ENCODE measurements at places on chromosomes 1 and 21.

GRCh38 chr1:219576931-219577730, 35.8 kb downstream of the ZC3H11B start:
- no peak for DNase-seq

GRCh38 chr1:87791931-87792740, 463.5 kb downstream of the LMO4 start:
- no peak for DNase-seq

- DNase-seq, result no peak
Observed at GRCh38 chr1:77283701-77284425, 2.0 kb downstream of the AK5 start.

DNA sequence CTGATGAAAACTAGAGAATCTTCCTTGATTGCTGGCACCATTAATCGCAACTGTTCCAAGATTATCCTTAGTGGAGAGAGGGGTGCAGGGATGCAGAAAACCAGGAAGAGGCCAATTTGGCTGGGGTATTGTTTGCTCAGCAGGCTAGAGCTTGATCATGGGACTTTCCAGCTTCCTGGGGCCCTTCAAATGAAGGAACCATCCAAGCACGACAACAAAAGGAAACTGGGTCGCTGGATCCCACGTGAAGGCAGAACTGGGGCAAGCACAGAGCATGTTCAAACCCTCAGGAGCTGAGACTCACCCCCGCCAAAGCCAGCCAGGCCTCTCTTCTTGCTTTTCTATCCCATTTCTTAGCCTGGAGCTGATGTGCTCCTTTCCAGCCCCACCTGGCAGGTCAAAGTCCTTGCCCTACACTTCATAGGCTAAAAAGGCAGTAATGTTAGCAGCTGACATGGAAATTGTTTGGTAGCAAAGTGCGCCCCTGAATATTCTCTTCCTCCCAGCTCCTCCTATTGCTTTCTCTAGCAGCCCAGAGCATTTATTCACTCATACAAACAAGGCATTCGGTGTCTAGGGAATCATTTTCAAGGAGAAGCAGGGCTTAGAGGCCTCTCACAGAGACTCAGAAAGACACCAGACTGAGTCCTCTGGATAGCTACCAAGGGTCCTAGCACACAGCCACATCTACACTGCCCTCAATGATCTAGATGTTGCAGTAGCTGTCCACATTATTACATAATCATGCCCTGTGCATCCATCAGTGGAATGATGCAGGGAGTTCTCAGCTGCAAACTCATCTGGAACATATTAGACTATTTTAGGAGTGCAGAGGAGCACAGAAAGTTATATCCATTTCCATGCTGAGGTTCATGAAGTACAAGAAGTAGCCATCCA, 11.5 kb downstream of the KCNA2 start:
- DNase-seq, result no peak

DNA sequence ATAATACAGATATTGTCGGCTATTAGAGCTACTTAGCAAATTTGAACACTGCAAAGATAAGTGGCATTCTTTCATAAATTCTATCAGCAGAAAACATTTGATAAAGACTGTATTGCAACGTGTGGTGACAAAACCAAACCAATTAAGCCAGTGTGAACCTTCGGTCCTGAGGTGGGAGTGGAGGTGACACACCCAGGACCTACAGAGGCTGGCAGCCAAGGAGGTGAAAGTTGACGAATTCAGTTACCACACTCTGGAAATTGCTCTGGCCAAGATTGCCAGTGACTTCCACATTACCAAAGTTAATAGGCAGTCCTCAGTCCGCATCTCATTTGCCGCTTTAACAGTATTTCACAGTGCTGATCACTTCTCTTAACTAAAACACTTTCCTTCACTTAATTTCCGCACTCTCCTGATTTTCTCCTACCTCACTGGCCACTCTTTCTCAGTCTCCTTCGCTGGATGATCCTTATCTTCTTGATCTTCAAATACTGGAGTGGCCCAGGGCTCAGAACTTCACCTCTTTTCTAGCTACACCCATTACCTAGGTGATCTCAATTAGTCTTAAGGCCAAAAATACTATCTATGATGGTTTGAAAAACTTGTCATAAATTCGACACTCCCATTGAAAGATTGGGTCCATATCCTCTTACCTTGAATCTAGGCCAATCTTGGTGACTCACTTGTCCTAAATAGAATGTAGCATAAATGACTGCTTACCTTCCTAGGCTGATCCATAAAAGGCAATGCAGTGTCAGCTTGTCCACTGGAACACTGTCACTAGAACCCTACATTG, 5.1 kb upstream of the CDC42BPA start:
- no peak for DNase-seq

DNA sequence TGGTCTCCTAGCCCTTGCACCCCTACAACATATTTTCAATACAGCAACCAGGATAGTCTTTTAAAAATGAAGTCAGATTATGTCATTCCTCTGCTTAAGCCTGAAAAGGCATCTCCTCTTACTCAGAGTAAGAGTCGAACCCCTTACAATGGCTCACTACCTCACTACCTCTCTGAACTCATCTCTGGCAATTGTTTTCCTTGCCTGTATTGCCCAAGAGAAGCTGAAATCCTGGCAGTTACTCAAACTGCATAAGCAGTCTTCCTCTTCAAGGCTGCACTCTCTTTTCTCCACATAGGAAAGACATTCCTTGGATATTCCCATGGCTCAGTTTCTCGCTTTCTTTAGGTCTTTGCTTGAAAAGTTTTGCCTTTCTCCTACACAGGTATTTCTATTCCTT, 22.7 kb downstream of the CLDN8 start:
- DNase-seq, result no peak

DNA sequence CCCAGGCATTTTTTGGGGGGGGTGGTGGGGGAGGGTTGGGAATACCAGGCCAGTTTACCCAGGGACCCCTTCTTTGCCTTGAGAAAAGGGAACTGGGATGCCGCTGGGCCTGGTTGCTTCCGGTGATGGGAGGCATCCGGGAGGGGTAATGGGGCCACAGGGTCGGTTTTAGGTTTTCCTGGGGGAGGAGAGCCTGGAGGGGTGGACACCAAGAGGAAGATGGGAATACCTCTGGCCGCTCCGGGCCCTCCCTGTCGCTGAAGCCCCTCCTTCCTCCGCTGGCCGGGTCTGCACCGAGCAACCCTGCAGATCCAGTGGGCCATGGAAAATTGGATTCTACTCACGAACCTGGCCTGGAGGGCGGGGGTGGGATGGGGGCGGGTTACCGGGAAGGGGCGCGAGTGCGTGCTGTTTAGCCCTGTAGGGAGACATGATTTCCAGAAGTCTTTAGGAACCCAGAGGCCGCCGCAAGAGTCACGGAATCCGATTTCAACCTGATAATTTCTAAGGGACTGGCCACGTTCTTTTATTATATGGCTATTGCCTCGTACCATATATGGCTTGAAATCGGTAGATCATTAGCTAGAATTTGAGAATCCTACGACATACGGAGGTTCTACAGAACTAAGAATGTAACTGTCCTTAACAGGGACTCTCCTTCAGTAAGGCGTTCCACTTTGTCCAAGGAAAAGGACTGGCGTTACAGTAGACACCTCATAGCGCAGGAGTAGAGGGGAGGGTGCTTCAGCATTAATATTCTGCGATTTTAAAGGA, 749 bp downstream of the AKIRIN1 start:
- DNase-seq, result no peak

- no peak for DNase-seq
Observed at GRCh38 chr1:12220890-12221289, 8.9 kb upstream of the VPS13D start.

DNA sequence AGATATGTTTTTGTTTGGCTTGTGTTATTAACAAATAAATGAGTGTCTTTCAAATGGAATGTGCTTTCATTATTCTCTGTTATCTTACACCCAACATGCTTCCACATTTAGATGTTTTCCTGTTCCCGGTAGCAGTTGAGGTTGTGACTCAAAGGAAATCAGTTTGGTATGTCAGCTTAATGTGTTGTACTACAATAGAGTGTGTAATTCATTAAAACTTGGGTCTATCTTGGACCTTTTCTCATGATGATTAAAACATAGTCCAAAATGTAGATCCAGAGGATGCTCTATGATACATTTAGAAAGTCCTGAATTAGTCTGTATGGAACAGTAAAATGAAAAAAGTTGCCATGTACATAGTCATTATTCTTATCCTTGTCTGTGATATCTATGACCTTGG, 26.7 kb downstream of the RTCA start:
- DNase-seq, result no peak

DNA sequence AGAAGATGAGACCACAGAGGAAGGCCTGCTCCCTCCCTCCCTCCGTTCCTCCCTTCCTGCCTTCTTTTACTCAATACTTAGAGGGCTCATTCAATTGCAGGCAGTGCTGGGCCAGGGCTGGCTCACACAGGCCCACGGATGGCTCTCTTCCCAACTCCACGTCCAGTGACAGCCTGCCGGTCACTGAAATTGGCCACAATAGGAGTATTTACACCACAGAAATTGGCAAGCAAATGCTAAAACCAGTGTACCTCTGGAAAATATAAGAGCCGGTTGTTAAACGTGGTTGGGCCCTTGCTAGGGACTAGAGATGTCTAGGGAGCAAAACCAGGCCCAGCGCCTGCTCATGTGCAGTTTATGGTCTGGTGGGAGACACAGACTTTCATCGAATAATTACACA, 72.4 kb upstream of the TMEM51 start:
- no peak for DNase-seq

GRCh38 chr1:20930427-20930826, 143.3 kb upstream of the HP1BP3 start:
- DNase-seq, result no peak

DNA sequence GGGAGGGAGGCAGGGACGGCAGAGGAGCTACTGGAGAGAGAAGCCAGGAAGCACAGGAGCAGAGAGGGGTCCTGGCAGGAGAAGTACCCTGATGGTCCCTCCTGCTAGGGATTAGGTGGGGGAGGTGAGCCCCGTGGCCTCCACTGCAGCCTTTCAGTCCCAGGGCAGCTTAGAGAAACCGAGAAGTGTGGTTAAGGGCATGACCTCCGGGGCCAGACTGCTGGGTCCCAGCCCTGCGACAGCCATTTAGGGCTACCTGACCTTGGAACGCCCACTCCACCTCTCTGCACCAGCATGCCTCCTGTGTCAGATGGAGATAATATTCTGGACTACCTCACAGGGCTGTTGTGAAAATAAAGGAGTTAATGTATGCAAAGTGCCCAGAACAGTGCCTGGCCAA, 47.4 kb downstream of the KCNN3 start:
- no peak for DNase-seq

DNA sequence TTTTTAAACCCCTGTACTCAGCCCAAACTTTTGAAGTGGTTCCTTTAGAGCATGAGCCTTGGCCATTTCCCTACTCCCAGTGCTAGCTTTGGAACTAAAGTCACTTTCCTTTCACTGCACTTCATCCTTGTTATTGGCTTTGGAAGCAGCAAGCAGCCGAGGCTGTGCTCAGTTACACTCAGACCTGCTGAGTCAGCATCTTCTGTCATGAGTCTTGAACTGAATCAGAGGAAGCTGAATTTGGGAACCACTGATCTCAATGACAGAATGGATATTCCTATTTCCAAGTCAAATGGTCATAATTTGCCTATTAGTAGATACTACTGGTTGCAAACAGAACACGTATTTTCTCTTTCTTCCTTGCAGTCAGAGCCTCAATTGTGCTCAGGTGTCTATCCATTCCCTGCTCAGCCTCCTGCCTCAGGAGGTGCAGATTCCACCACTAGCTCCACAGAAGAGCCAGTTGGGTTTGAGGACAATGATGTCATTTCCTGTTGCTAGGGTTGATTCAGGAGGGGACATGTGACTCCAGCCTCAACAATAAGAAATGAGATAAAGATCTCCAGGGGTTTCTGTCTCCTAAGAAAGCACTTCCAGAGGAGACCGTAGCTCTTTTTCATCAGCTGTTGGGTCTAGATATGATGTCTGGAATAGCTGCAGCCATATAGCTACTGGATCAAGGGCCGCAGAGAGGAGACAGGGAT, 44.9 kb upstream of the NTPCR start:
- no peak for DNase-seq

DNA sequence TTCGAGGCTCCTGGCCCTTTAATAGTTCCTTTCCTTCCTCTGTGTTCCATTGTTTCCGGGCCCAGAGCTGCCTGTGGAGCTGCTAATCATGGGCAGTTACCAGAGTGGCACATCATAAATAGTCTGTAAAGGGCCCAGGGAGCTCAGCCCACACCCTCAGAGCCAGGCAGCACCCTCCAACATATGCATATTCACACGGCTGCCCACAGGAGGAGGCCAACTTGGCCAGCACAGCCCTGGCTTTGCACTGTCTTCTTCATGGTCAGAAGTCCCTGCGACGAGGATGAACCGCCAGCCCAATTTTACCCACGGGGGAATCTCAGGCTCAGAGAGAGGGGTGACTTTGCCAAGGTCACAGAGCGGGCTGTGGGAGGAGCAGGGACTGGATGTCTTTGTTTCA, 172.5 kb downstream of the TRABD2B start:
- DNase-seq, result no peak

DNA sequence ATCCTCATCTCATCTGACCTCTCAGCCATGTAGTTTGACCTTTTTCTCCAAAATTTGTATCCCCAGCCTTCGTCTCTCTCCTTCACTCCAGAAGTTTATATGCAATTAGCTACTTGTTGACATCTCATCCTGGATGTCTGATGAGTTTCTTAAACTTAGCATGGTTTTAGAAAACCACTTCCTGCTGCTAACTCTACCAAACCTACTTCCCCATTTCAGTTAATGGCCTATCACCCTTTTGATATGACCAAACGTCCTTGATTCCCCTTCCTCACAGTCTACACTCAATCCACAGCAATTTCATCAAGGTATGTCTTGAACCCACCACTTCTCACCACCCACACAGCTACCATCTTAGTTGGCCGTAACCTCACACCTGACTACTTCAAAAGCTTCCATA, 121.9 kb downstream of the LRRC40 start:
- no peak for DNase-seq

DNA sequence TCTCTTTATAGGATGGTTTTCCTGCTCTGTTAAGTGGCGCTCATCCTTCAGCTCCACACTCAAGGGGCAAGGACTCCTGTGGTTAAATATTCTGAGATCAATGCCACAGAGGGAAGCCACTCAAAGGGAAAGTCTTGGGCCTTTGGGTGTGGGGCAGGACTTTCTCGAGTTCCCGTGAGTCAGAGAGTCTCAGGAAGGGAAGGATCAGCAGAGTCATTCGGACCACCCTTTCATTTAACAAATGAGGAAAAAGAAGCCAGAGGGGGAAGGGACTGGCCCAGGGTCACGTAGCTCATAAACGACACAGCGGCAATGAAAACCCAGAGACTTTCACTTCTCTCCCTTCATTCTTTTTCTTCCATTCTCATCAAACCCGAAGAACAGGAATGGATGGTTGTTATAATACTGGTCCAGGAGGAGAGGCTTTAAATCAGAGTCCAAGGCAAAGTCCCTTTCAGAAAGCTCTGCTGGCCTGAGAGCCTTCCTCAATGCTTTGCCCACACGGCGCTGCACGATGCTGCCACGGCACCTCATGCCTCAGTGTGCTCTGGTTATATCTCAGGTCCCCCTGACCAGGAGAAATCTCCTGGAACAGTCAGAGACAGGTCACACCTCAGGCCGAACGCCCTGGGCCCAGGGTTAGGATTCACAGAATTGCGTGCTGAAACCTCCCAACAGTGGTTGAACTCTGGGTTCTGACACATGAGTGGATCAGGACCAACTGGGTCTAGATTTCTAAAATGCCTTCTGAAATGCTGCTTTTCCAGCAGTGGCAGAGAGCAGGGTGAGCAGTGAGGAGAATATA, 65.3 kb downstream of the TENT5C start:
- no peak for DNase-seq

Measured in NCI-H460 (cell line).